ENCODE measurements at places on chromosomes 6 and 20.
A peak's percentile ranks its signal among the peaks of the same experiment; 100 is the strongest.

DNA sequence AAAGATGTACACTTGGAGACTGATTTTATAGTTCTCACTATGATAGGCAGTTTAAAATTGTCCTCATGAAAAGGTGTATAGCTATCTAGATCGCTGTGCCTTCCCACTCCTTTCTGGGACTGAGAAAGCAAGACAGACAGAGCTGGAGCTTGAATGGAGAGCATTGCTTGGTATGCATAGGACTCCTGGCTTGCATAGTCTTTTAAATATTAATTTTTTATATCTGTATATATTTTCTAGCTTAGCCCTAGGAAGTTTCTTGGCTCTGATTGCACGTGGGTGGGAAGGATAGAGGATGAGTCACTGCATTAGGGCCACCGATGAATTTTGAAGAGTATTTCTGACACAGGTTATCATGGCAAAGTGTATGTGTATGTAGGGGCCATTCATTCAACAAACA lies 150.0 kb upstream of the SPACA1 start:
- no peak for DNase-seq

DNA sequence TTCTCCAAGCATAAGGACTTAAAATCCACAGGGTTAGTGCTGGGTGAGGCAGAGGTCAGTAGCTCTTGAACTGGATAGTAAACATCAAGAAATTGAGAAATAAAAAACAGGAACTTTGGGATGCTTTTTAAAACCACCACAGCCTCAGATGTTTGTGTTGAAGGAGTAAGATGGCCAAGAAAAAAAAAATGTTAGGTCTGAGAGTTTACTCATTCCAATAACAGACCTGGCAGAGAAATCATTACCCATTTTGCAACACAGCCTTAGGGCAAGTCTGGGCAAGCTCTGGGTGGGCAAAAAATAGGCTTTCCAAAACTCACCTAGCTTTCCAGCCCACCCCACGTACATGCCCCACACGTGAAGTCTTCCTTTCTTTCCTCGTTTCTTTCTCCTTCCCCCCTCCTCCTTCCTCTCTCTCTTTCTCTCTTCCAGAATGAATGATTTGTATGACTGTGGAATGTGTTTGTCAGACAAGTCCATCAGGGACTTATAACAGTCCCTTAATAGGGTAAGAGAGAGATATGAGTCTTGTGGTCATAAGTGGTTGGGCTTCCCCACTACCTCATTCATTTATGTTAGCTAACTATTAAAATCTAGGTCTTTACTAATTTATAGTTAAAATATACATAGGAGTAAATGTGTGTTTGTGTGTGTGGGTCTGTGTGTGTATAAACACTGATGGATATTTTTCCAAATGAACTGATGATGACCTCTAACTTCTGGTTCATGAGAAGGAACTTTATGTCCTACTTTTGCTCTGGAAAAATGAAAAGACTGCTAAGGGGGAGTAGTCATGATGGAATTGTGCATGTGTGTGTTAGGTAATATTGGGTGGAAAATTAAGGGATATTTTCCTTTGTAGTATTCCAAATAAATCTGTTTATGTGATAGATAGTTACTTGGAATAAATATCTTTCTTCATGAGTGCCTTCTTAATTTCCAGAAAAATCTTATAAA lies 18.0 kb upstream of the DSE start:
- DNase-seq: no peak

DNA sequence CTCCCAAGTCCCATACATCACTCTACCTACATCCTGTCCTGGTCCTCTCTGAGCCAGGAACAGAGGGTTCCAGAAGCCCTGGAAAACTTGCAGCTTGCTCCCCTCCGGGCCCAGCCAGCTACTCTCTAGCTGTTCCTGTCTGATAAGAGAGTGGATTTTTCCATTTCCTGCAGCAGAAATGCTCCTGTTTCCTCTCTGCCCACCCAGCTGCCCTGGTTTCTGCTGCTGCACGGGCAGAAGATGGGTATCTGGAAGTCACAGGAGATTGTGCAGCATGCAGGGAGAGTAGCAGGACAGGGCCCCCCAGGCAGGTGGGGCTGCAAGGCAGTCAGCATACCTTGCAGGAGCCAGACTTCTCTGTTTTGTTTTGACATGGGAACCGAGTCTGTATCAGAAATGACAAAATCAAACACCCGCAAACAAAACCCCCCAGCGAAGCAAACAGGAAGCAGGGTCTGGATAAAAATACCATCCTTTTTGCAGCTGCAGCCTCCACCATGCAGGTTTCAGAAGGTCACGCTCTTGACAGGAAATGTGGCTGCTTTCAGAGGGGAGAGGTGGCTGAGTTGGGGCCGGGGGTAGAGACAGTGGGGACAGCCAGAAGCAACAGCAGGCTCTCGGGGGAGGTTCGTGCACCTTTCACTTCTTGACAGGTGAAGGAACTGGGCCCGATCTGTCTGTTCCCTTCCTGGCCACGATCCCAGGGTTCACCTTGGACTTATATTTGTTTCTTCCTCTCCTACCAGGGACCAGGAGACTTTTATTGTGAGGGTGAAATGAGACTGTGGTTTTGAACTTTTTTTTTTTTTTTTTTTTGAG lies 50.8 kb upstream of the FAM83D start:
- no peak for DNase-seq

DNA sequence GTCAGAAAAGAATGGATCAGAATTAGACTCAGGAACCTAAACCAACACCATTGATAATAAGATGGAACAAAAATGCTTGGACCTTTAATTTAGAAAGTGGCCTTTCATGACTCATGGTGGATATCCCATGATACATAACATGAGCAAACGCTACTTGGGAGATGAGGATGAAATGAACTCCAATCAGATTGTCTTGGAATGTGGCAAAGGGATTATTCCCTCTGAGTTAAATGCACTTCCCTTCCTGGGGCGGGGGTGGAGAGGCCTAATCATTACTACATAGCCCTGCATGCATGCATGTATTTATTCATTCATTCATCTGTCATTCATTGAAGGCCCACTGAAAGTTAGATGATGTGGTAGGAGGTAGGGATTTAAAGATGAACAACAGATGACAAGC lies 174.0 kb downstream of the AIG1 start:
- DNase-seq: no peak

GRCh38 chr6:52399511-52400312 lies 20.4 kb upstream of the EFHC1 start:
- peak; percentile 40 for DNase-seq

DNA sequence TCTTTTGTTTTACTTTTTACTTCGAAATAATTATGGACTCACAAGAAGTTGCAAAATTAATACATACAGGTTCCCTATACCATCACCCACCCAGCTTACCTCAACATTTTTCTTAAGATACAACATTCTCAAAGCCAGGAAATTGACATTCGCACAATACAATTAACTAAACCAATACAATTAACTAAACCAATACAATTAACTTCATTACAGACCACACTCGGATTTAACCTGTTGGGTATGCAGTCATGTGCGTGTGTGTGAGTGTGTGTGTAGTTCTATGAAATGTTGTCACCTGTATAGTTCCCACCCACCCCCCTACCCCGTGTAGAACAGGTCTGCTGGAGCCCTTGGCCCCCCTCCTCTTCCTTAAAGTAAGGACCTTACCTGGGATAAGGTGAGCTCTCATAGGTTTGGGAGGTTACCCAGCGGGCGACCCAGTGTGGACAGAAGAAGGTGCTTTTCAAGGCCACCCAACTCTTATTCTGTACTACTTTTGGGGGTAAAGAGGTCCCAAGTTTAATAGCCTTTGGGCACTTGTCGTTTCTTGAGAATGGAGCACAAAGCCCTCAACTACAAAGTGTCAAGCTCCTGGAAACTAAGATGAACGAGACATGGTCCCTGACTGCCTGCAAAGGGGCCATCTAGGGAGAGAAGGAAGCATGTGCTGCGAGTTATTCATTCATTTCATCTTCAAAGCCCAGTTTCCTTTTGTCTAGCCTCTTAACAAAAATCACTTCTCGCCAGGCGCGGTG lies 544 bp upstream of the STK38 start:
- DNase-seq: no peak

DNA sequence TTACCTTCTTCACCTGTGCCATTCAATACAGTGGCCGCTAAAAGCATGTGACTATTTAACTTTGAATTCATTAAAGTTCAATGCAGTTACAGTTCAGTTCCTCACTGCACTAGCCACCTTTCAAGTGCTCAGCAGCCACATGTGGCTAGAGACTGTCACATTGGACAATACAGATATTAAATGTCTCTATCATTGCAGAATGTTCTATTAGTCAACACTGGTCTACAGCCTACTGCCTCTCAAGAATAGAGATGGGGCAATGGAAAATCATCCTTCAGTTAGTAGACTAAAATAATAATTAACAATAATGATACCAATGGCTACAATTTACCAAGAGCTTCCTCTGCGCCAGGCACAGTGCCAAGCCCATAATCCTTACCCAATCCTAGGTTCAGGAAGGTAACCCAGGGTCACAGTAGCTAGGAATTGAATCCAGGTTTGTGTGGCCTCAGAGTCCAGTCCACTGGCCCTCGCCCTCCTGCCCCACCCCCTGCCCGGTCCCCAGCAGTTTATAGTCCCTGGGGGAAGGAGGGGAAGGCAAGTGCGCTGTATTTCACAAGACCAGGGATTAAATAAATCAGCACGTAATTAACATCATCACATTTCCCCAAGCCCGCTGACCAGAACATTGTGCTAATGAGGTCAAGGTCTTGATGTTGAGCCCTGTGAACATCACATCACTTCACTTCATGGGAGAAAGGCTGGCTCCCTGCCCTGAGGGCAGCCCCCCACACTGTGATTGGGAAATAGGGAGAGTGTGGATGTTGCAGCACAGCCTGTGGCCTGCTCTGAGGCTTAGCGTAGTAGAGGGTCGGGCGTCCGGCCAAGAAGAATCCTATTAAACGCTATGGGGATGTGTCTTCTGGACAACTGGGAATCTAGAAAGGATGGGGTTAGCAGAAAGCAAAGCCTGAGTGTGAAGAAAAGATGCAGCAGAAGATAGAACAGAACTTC lies 147.2 kb downstream of the VEGFA start:
- no peak for DNase-seq
